Fibroblast of lung (primary cell): ENCODE measurements at places on chromosomes 4 and X. TPM values are rescaled to one million over a fixed set of nuclear protein-coding genes. Genes with fewer than 3 reads are reported as not detected.

DNA sequence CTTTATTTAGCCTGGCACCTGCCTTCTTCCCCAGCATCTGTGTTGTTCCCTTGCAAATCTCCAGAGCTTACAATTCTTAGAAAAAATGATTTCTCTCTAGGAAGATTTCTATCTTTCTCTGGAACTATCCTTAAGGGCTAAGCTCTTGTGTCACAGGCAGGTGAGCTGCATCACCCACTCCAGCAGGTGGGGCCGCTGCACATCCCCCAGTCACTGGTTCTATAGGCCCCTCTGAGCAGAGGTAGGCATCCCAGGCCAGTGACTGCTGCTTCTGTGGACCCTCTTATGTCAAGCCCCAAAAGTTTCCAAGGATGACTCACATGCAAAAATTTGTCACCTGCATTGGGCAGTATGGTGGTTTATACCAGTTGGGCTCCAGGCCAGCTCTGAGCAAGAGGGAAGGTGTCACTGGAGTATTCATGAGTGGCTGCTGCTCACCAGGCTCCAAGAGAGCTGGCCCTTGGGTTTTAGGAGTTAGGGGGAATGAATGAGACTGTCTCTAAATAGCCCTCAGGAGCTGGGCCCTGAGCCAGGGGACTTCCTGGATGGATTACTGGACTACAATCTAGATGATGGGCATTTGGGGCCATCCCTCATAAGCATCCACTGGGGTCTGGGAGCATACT lies 208.1 kb upstream of the EOLA2 start:
- no peaks in the 10 kb centered on the region for H3K27me3 ChIP-seq
- H3K27ac ChIP-seq: no peak overlapping the region
- no peak for DNase-seq
- no peak overlapping the region for H3K4me3 ChIP-seq

Gene SH3D19
- total RNA-seq: 17.7 and 31.4 TPM in 2 replicates

GRCh38 chrX:127877318-127877717 lies 174.9 kb downstream of the ACTRT1 start:
- DNase-seq: no peak
- H3K4me3 ChIP-seq: no peak overlapping the region
- no peaks in the 10 kb centered on the region for H3K4me1 ChIP-seq
- H3K27ac ChIP-seq: no peak overlapping the region

GRCh38 chrX:129981200-129981553 lies 1.3 kb upstream of the BCORL1 start:
- DNase-seq: no peak
- H3K27me3 ChIP-seq: no peaks in the 10 kb centered on the region
- H3K36me3 ChIP-seq: no peaks in the 10 kb centered on the region
- H3K4me3 ChIP-seq: peak overlapping the region; percentile 36

- no peak overlapping the region for H3K4me3 ChIP-seq
- H3K36me3 ChIP-seq: no peaks in the 10 kb centered on the region
- DNase-seq: peak; percentile 0
- H3K27me3 ChIP-seq: no peaks in the 10 kb centered on the region
- H3K4me1 ChIP-seq: no peaks in the 10 kb centered on the region
Observed at GRCh38 chr4:103786014-103786413, 66.2 kb upstream of the TACR3 start.

Gene FGF5
- total RNA-seq: 5.4 and 25.8 TPM in 2 replicates

DNA sequence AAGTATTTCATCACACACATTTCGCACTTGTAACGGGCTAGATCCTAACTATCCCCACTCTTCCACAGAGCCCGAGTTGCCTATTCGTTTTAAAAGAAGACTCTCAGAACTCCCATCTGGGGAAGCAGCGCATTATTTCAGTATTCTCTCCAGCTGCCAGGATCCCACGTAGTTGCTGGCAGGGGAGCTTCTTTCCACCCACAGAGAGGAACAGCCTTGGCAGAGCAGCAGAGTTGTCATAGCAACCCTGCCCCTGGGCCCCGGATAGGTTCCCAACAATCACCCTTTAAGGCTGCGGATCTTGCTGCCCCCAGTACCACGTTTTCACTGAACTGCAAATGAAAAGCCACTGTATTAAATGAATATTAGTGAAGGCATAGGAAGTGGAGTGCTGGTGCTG lies 106.7 kb downstream of the GPM6A start:
- no peaks in the 10 kb centered on the region for H3K27me3 ChIP-seq
- H3K27ac ChIP-seq: no peak overlapping the region
- H3K4me1 ChIP-seq: no peaks in the 10 kb centered on the region
- H3K36me3 ChIP-seq: no peaks in the 10 kb centered on the region
- H3K4me3 ChIP-seq: no peak overlapping the region
- peak; percentile 74 for DNase-seq

DNA sequence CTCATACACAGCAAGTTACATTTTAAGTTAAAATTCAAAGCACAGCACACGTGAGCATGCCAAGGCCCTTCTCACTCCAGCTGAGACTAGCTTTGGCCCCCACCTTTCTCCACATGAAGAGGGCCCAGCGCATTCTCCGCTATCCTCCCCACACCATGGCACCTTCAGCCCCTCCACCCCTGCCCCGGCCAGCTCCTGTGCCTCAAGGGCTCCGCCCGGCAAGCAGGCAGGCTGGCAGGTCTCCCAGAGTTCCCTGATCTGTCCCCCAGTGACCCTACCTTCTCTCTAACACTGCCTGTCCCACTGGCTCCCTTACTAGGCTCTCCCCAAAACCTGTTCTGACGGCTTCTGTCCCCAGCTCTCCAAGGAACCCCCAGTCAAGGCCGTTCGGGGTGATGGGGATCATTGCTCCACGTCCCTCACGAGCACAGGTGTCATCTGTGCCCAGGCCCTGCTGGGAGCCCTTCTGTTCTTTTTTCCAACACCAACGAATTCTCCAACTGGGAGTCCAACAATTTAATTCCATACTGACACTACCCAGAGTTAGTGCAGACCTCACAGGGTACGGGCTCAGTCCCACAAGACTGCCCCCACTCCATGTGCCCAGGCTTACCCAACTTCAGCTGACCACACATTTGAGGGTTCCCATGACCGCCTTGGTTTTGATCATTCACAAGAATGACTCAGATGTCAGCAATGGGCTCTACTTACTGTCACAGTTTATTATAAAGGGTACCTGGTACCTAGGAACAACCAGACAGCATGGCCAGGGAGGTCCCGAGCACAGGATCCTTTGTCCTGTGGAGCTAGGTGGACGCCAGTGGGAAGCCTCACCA lies 4.2 kb downstream of the LETM1 start:
- DNase-seq: peak; percentile 27
- no peak overlapping the region for H3K4me3 ChIP-seq
- no peak overlapping the region for H3K27ac ChIP-seq
- H3K36me3 ChIP-seq: peaks cover 5% of the 10 kb centered on the region

- H3K27me3 ChIP-seq: peaks cover 2% of the 10 kb centered on the region
- no peak overlapping the region for H3K27ac ChIP-seq
- H3K36me3 ChIP-seq: no peaks in the 10 kb centered on the region
- DNase-seq: no peak
Observed at GRCh38 chr4:1604181-1604705, 79.9 kb downstream of the FAM53A start.

Gene TMPRSS11F
- not detected in 2 replicates for total RNA-seq

DNA sequence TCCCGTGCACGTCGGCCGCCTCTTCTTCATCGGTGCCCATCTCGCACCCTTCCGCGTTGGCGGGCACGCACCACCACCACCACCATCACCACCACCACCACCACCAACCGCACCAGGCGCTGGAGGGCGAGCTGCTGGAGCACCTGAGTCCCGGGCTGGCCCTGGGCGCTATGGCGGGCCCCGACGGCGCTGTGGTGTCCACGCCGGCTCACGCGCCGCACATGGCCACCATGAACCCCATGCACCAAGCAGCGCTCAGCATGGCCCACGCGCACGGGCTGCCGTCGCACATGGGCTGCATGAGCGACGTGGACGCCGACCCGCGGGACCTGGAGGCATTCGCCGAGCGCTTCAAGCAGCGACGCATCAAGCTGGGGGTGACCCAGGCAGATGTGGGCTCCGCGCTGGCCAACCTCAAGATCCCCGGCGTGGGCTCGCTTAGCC lies 1.4 kb downstream of the POU4F2 start:
- no peaks in the 10 kb centered on the region for H3K36me3 ChIP-seq
- H3K4me1 ChIP-seq: no peaks in the 10 kb centered on the region
- peaks cover 32% of the 10 kb centered on the region for H3K27me3 ChIP-seq
- no peak for DNase-seq
- H3K27ac ChIP-seq: no peak overlapping the region

GRCh38 chrX:16696956-16697355 lies 15.5 kb downstream of the CTPS2 start:
- no peak overlapping the region for H3K4me3 ChIP-seq
- H3K27ac ChIP-seq: no peak overlapping the region
- DNase-seq: no peak
- no peaks in the 10 kb centered on the region for H3K27me3 ChIP-seq

DNA sequence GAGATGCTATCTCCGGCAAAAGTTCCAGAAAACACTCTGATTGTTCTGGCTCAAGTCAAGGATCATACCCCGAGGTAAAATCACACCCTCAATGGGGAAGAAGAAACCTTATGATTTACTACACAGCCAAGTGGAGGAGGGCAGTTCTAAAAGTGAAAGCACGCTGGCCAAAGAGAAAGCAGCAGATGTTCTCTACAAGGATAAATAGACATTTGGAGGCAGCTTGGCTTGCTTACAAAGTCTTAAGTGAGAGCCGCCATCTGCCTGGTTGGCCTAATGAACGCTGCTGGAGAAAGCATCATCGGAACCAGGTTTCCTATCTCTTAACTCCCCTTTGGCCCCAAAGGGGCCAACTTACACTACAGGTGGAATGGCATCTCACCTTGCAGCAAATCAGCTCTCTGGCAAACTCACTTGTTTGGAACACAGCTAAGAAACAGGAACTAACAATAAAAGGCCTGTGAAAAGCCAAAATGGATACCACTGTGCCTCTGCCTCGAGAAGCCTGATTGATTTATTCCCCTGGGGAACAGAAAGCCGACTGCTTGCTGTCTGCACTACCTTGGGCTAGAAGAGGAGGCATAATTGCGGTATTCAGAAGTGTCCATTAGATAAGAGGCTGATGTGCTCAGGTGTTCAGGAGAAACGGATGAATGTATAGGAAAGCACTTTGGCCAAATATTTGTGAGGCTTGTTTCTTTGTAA lies 22.8 kb downstream of the FRAS1 start:
- peak; percentile 39 for DNase-seq
- no peaks in the 10 kb centered on the region for H3K27me3 ChIP-seq
- H3K27ac ChIP-seq: no peak overlapping the region
- no peaks in the 10 kb centered on the region for H3K36me3 ChIP-seq

DNA sequence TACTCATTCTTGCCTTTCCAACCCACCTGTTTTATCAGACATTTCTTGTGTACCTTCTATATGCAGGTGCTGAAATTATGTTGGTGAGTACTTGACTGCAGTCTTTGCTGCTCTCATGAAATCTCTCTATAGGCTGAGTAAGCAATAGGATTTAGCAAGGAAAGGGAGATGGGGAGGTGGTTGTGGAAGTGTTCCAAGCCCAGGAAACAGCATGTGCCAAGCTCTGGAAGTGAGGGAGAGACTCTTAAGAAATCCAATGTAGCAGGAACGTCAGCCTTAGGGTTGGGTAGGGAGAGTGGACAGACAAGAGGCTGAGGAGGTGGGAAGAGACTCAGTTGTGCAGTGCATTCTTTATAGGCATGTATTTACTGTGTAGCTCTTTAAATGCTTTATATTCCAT lies 5.6 kb downstream of the SEPTIN11 start:
- peaks cover 25% of the 10 kb centered on the region for H3K4me1 ChIP-seq
- H3K4me3 ChIP-seq: no peak overlapping the region
- no peaks in the 10 kb centered on the region for H3K27me3 ChIP-seq
- peak; percentile 61 for DNase-seq

Gene DCAF12L2
- under 0.01 TPM in 1 of 2 replicates, not detected in the other for total RNA-seq
